ENCODE measurements at places on chromosomes 5 and 9.

- no peak for DNase-seq
Observed at GRCh38 chr5:71829206-71829605, 110.1 kb downstream of the CARTPT start.

DNA sequence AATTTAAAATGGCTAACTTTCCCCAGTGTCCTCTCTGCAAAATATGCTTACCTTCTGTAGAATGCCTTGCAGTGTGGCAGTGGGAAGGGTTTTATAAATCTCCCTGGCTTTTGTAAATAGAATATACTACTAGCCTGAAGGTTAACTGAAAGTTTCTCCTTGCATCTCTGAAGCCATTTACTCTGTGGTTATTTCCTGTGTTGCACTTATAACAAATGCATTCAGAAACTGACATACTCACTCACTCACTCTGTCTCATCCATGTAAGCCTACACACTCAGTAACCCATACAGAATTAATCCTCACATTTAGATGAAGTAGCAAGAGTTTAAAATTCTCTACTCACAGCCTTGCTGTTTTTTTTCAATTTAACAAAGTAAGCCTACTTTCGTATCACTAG lies 87.1 kb upstream of the SH3GL2 start:
- no peak for DNase-seq

- no peak for DNase-seq
Observed at GRCh38 chr5:101271416-101271815, 368.3 kb upstream of the ST8SIA4 start.

- no peak for DNase-seq
Observed at GRCh38 chr5:19608444-19609002, 379.5 kb downstream of the CDH18 start.

- no peak for DNase-seq
Observed at GRCh38 chr5:86542532-86542931, 75.2 kb upstream of the COX7C start.

DNA sequence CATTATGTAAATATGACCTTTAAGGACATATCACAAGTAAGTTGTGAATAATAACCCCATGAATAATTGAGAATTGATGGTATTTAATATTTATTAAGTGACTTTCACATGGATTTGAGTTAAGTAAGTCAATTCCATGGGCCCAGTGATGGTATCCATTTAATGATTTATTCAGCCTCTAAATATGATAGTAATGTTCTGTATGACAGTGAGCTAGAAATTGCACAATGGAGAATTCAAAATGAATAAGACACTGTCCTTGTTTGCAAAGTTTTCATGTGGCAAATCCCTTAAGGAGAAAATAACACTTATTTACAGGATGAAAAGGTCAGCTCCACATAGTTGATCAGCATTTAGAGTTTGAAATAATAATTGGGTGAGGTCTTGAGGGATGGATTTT lies 160.7 kb downstream of the PDE4D start:
- DNase-seq, result no peak

DNA sequence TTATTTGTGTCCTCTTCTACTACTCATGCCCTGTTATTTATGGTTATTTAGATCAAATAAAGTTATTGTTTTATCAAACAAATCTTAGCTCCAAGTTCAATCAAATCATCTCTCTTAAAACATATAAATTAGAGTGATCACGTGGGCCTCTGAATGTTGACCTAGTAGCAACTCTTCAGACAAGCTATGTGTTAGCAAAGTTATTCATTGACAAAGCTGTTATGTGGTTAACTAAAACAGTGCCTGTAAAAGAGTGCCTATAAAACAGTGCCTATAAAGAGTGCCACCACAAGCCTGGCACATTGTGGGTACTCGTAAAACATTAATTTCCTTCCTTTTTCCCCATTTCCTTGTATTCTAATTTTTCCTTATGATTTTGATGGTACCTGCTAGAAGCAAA lies 421.9 kb downstream of the HCN1 start:
- DNase-seq, result no peak

GRCh38 chr5:108303611-108304010 lies 78.3 kb downstream of the FBXL17 start:
- no peak for DNase-seq

- no peak for DNase-seq
Observed at GRCh38 chr9:6590334-6590733, 55.2 kb downstream of the GLDC start.

- DNase-seq, result no peak
Observed at GRCh38 chr9:22469928-22470544, 23.4 kb downstream of the DMRTA1 start.

GRCh38 chr9:89969156-89969675 lies 364.4 kb downstream of the GADD45G start:
- DNase-seq, result no peak

DNA sequence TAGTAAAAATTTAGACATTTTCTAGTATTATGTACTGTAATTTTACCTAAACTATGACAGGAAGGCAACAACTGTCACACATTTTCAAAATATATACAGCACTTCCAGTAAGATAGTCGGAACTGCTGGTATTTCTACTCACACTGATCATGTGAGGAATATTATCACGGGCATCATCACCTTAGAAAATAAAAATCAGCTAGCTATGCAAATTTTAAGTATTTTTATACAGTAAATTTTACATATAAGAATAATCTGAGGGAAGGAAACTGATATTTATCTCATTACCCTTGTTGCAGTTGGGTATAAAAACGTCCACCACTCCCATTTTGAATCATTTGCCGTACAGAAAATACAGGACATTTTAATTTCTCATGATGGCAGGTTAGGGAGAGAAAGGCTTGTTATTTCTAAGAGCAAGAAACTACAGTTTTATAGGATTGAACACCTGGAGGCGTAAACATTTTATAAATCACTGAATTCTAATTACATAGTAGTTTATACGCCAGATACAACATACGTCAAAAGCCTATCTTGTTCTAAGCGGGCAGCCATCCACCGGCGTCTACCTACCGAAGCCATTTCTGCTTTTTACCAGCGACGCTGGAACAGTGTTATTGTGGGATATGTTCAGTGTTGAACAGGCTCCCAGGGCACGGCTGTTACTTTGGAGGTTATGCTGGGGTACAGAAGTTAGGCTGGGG lies 729 bp upstream of the TNPO1 start:
- DNase-seq, result no peak

DNA sequence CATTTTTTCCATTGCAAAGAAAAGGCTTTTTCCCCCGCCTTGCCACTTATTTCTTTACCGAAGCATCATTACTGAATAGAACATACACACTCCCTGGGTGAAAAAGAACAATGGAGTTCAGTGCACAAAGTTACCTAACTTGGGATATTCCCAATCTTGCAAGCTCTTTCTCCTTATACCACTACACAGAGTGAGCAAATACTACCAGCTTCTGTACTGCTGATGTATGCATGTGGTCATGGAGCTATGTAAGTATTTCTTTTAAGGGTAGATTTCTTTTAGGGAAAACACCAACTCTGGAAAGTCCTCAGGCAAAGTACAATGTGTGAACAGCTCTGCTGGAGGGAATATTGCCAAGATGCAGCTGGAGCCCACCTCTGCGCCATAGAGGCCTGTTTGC lies 81.1 kb downstream of the AOPEP start:
- DNase-seq, result no peak

DNA sequence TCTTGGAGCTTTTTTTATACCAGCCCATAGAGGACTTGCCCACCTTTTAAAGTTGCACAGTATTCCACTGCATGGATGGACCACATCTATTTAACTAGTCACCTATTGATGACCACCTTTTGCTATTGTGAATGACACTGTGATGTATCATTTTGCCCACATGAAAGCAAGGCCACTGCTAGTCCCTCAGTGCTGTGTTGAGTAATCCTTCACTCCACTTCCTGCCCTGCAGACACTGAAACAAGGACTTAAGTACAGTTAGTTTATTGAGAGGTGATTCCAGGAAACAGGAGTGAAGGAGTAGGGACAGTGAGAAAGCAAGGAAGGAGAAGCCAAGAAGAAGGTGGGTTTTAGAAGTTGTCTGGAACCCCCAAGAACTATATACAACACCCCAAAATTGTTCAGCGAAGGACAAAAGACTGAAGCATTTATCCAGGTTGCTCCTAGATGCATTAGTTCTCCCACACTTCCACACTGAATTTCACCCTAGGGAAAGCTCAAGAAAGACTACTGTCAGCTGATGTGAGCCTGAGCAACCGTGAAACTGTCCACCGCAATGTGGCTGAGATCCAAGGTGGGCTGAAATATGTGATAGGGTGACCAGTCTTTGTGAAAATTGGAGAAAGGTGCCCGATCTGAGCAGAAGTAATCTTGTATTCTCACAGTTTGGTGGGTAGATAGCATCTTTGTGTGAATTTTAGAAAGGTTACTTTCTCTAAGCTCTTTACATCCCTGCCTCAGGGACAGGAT lies 45.2 kb upstream of the ANKRD31 start:
- DNase-seq, result no peak

- DNase-seq, result no peak
Observed at GRCh38 chr9:70954596-70955143, 166.8 kb downstream of the TRPM3 start.

- DNase-seq, result peak; percentile 73
Observed at GRCh38 chr5:79689541-79690466, at the start of gene CMYA5. Gene CMYA5, plus strand, starts transcription at chr5:79689836. Its CDS starts 72 bp downstream, at chr5:79689908.

DNA sequence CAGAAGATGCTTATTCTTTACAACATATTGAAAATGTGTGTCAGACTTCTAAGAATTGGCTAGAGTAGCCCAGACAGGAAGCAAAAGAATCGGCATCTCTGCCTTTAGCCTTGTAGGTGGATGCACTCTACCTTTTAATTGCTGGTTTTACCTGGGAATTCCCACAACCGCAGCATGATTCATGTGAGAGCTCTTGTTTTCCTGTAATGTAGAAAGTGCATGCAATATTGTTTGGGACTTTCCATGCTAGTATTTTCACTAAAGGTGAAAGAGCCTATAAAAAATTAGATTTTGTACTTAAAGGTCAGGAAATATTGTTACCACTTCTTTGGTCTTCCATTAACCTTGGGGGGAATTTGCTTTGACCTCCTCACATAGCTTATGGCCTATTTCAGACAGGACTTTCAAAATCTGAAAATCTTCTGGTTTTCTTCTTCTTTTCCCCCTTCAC lies 89.8 kb downstream of the NTRK2 start:
- no peak for DNase-seq

- no peak for DNase-seq
Observed at GRCh38 chr9:97900103-97900737, 22.1 kb downstream of the TRMO start.

- no peak for DNase-seq
Observed at GRCh38 chr5:145539201-145539600, 295.9 kb downstream of the PRELID2 start.

GRCh38 chr9:104027295-104027694 lies 66.8 kb upstream of the SMC2 start:
- DNase-seq, result no peak

GRCh38 chr5:143812085-143812705 lies at the start of gene HMHB1:
Gene HMHB1, plus strand, starts transcription at chr5:143812161.
- no peak for DNase-seq

- DNase-seq, result no peak
Observed at GRCh38 chr9:35488566-35489312, 1.2 kb upstream of the RUSC2 start.

- peak; percentile 49 for DNase-seq
Observed at GRCh38 chr9:89953824-89954615, 349.2 kb downstream of the GADD45G start.

- no peak for DNase-seq
Observed at GRCh38 chr5:31703757-31704156, 64.8 kb downstream of the PDZD2 start.

- DNase-seq, result peak; percentile 81
Observed at GRCh38 chr9:129138476-129139232, 27.4 kb downstream of the PTPA start.

Data from right hindlimb (tissue), 1 donor.